ENCODE measurements at places on chromosomes 5 and 9.

DNA sequence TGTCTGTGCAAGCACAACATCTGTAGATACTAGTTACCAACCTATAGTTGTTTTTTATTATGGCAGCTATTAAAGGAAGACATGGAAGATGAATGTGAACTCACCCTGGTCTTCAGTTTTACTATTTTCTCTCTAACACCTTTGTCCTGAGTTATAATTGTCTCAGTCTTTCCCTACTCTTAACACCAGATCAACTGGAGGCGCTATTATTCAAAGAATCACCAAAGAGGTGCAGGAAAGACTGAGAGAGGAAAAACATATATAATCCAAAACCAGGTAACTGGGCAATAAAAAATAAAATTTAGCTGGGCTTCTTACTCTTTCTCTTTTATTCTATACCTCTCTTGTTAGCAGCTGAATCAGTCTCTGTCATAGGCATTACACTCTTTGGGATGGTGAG is 134.2 kb upstream of the C6 start:
- DNase-seq = no peak

DNA sequence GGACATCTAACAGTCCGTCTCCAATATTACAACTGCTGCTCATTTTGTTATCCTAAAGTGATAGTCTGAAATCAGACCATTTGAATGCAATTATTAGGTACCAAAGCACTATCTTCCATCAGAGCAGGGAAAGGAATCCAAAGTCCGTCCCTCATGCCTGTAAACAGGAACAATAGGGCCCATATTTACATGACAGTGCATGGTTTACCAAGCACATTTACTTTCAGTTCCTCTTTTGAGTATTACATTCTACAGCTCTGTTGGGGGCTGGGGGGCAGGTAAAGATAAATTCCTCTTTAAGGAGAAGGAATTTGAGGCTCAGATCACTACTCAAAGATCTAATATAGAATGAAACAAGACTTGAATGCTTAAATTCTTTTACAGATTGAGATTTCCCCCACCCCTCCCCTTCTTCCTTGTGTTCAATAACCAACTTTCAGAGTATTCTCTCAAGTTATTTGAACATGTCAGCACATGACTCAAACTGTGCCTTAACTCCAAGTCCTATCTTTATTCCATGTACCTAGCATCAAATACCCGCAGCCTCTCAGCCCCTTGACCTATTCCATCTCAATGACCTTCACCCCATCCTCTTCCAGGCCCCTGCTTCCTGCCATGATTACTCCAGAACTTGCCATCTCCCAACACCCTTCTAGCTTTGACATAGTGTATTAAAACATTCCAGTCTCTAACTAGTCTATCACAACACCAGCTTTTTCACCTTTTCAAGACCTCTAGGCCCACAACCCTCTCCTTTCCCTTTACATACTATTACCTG is 71.0 kb downstream of the BRINP1 start:
- DNase-seq = no peak

DNA sequence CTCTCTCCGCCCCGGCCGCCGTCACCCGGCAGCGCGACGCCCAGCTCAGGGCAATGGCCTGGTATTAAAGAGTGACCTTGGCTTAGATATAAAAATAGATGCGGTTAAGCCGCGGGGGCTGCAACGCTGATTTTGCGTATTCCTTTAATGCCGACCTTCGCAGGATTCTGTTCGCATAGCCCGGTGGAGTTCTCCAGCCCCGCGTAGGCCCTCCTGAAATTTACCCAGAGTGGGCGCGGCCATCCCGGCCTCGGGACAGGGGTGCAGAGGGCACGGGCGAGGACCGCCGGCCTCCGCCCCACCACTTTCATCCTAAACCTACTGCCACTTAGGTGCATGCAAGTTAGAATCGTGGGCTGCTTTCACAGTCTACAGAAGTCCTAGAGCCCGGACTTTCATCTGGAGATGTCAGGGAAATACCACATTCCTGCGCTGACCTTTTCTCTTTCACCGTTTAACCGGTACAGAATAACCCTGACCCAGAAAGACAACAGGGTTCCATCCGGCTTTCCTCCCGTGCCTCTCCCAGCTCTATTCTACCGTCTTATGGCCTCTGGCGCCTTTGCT is 492 bp upstream of the FAM169A start:
- no peak for DNase-seq

GRCh38 chr5:147092044-147092443 is 142.8 kb upstream of the STK32A start:
- no peak for DNase-seq

GRCh38 chr9:16516891-16517290 is 353.6 kb downstream of the BNC2 start:
- no peak for DNase-seq

DNA sequence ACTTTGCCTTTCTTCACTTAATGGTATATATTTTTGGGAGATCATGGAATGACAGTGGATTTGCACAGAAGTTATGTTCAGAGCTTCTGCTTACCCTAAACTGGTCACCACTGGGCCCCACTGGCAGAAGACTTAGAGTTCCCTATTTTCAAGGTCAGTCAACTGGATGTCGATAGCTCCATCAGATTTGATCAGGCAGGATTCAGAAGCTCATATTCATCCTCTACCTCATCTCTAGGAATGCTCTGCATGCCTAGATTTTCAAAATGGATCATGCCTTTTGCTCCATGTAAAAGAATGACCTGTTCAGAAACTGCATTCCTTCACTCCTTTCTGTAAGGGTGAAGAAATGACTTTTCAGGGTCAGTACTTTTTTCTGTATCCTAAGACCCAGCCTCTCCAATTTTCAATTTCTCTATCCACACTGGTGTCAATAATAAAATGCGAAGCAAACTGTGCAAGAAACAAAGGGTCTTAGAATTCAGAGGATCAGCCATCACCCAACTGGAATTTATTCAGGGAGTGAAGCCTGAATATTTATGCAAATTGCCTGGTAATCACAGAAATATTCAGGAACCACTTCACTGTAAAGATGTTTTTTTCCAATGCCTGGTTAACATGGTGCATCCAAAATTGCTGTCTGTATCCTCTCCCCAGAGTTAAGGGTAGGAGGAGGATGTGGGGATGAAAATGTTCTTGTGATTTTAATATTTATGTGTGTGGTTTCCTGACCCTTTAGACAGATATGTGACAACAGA is 125.4 kb downstream of the DOCK2 start:
- DNase-seq = no peak

- no peak for DNase-seq
Observed at GRCh38 chr9:114286146-114286679, 36.7 kb upstream of the ORM1 start.

GRCh38 chr5:158492136-158492535 is 607.6 kb downstream of the EBF1 start:
- no peak for DNase-seq

DNA sequence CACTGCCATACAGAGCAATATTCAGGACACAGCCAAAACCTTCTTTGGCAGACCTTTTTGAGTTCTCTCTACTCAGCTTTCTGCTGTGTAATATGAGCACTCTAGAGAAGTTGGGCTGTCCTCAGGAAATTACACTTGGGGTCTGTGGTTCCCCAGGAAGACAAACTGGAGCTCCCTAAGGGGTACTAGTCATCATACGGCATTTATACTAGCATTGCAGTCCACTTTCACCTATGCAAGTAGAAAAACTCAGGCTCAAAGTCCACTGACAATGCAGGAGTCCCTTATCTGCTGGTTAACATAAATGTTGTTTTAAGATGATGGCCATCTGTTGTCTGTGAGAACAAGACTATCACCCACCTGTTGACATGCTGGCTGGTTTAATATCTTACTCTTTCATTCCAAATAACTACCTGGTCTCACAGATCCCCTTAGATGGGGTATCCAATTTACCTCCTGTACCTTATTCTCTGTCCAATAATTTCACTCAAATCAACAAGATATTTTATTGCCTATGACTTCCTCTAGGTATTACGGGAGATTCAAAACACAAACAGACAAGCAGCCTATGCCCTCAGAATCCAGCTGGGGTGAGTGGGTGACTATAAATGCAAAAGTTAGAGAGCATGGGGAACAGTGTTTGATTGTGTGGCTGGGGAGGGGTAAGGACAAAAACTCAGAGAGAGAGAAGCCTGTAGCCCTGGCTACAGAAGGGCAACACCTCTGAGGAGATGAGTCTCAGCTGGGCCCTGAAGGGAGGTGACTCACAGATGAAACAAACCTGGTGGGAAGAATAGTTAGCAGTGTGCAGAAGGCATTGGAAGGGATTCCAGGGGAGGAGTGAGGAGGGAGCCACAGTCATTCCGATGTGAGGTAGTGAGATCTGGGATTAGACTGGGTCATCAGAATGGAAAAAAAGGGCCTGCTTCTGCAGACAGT is 10.2 kb downstream of the DOCK8 start:
- no peak for DNase-seq

DNA sequence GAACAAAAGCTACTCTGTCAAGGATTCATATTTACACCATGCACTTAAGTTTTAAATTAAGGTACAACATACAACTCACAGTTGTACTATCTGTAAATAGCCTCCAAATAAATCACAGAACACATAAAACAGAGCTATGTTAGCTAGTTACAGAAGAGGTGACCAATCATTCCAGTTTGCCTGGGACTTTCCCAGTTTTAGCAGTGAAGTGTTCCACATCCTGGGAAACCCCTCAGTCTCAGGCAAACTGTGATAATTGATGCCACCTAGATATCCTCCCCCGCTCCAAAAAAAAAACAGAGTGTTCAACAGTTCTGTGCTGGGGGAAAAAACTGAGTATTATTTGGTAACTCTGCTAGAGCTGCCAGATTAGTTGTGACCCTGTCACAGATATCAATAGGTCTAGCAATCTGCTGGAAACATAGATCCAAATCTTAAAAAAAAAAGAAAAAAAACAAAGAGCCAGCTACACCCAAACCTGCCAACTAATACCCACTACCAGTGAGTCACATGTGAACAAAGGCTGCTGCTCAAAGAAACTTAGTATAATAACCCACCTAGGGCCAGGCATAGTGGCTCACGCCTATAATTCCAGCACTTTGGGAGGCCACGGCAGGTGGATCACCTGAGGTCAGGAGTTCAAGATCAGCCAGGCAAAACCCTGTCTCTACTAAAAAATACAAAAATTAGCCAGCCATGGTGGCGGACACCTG is 5.7 kb downstream of the TBCA start:
- DNase-seq = no peak

GRCh38 chr9:15389173-15389572 is 33.5 kb upstream of the SNAPC3 start:
- no peak for DNase-seq

GRCh38 chr5:129001841-129002526 is 36.7 kb downstream of the SLC27A6 start:
- DNase-seq = no peak

GRCh38 chr9:89594811-89595550 is 9.8 kb upstream of the GADD45G start:
- no peak for DNase-seq

DNA sequence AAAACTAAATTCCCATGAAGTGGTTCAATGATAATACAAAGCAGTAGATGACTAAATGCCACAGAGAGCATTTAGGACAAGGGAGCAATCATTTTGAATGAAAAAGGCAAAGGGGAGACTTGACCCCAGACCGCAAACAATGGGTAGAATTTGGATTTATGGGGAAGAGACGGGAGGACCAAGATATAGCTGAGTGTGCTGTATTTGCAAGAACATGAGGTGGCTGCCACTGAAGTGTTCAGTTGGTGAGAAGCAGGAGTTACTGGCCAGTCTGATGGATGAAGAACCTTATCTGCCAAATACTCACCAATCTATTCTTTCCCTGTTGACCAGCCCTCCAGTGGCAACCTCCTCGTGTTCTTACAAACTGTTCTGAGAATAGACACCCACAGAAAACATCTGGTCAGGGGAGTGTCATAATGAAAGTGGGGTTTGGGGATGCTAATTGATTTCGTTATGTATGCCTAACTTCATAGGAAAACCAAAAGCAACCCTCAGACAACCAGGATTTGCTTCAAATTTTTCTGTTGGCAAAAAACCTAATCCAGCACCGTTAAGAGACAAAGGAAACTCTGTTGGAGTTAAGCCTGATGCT is 19.8 kb downstream of the TDRD7 start:
- no peak for DNase-seq

- DNase-seq = no peak
Observed at GRCh38 chr5:126562823-126563222, 32.2 kb downstream of the ALDH7A1 start.

DNA sequence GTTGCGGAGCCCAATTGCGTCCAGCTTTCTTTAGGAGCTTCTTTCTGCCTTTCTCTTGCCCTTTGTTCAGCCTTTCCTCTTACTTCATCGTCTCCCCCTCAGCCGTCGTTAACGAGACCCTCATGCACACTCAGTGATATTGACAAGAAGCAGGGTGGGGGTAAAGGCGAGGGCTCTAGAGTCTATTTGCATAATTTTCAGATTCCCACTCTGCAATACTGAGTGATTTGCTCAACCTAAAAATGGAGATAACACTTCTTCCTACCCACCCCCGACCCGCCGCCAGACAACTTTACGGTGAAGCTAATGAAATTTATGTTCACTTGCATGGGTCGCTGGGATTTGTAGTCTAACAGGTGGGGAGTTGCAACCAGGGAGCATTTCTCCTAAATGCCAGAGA is 1.3 kb upstream of the TBC1D2 start:
- no peak for DNase-seq

GRCh38 chr5:159442206-159442850 is 112.0 kb upstream of the IL12B start:
- DNase-seq = no peak

- no peak for DNase-seq
Observed at GRCh38 chr5:79975422-79975821, 15.6 kb downstream of the MTX3 start.

GRCh38 chr9:134128727-134129679 is 6.9 kb upstream of the WDR5 start:
- no peak for DNase-seq

DNA sequence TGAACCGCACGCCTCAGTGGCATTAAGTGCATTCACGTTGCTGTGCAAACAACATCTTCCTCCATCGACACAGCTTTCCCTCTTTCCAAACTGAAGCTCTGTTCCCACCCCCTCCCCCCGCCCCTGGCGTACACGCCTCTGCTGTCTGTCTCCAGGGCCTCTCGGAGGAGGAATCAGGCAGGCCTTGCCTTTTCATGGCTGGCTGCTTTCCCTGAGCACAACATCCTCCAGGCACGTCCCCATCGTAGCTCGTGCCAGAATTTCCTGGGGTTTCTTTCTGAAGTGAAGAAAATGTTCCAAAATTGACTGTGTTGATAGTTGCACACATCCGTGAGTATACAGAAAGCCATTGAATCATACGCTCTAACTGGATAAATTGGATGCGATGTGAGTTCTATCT is 22.3 kb upstream of the TMEM250 start:
- no peak for DNase-seq

GRCh38 chr9:116877072-116877471 is 190.0 kb downstream of the TRIM32 start:
- no peak for DNase-seq

DNA sequence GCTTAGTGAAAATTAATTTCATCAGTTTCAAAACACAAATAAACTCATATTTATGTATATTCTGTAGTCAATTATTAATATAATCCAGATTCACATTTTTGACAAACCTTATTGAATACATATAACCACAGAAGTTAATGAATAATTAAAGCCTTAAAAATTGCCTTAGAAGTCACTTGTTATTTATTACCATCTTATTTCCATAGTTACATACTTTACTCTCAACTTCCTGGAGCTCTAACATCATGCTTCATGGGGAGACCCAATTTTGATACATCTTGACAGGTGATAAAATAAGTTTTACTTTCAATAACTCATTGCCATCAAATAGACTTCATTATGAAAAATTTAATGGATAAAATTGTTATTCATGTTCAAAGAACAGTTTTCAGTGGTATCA is 1038.7 kb downstream of the PTPRD start:
- no peak for DNase-seq

Measured in NCI-H1105 (cell line).